Inflammatory macrophage treated with lipopolysaccharide for 4 hours (primary cell): ENCODE measurements at places on chromosomes 7 and 10.

- no peak for DNase-seq
These were observed 35.1 kb upstream of the ZNF273 start for GRCh38 chr7:64867863-64868440.

- no peak for DNase-seq
These were observed 236.4 kb upstream of the TMEM72 start for GRCh38 chr10:44674536-44675386.

- no peak for DNase-seq
These were observed 51.5 kb downstream of the RSU1 start for GRCh38 chr10:16765509-16766375.

GRCh38 chr7:23532490-23533237 is 883 bp upstream of the TRA2A start:
- no peak for DNase-seq
